ENCODE measurements at places on chromosomes 2 and 18.

- DNase-seq = no peak
Measured at GRCh38 chr2:13193075-13193474, 476.3 kb downstream of the TRIB2 start.

- no peak for DNase-seq
Measured at GRCh38 chr18:60570172-60570571, 197.6 kb upstream of the MC4R start.

DNA sequence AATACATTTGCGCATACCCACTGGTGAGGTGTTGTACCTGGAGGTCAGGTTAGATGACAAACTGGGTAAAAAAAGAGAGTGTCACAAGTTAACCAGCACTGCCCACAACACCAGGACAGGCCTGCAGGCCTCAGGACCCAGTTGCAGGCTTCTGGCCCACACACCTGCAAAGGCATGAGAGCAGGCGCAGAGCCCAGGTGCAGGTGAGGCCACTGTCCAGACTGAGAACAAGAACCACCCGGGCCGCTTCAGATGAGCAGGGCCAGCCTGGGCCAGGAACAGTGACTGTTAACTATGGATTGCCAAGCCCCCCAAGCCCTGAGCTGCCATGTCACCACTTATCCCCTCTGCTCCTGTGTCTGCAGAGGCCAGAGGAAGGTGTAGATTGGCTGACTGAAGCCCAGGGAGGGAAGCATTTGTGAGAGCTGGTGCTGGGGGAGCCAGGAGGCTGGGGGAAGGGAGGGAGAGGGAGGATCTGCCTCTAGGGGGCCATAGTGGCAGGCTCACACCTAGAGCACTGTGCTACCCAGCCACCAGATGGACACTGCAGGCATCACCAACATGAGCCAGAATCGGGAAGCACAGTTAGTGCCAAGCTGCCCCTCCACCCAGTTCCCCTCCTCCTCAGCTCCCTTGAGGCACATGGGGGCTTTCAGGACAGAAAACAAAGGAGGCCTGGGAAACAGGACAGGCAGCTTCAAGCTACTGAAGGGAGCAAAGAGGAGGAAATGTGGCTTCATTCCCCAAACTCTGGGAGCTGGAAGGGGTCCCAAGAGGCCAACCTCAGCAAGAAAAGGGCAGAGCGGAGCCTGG, 35.4 kb downstream of the SFXN5 start:
- no peak for DNase-seq

DNA sequence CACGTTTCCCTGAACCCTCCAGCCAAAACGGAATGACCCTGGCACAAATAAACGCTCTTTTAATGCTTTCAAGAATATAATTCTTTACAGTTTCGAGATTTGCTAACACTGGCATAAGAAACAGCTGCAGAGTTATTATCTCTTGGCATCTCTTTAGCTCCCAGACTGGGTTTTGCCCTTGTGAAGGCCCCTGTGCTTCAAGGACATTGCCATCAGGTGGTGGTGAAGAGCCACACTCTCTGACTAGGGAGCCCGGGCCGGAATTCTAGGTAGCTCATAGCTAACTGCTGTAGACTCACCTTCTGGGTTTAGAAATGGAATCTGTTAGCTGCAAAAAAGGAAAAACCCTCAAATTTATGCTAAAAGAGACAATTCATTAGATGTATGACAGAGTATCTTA, 13.3 kb upstream of the GALNT14 start:
- DNase-seq = no peak

- DNase-seq = no peak
Measured at GRCh38 chr18:61732854-61733253, 160.0 kb downstream of the RNF152 start.

DNA sequence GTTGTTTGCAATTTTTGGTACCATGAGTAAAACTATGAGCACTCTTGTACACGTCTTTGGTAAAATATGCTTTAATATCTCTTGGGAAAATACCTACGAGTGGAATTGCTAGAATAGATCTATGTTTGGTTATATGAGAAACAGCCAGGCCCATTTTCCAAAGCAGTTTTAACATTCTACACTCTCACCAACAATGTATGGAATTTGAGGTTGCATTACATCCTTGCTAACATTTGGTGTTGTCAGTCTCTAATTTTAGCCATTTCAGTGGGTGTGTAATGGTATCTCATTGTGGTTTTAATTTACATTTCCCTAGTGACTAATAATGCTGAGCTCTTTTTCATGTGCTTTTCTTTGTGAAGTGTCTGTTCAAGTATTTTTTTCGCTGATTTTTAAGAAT, 118.9 kb upstream of the TCF4 start:
- no peak for DNase-seq

DNA sequence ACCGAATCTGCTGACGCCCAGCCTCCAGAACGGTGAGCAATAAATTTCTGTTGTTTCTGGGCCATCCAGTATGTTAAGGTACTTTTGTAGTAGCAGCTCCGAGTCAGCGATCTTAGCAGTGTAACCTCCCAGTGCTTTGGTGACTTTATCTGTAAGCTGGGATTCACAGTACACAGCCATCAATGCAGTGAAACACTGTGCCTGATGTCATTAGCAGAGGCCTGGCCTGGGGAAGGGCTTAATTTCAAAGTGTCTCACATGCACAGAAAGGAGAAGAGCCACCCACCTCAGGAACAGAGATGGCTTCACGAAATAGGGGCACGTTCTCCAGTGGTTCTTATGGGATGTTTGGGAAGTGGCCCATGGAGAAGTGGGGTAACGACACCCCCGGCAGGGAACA, 281.2 kb downstream of the PHLPP1 start:
- DNase-seq = no peak

DNA sequence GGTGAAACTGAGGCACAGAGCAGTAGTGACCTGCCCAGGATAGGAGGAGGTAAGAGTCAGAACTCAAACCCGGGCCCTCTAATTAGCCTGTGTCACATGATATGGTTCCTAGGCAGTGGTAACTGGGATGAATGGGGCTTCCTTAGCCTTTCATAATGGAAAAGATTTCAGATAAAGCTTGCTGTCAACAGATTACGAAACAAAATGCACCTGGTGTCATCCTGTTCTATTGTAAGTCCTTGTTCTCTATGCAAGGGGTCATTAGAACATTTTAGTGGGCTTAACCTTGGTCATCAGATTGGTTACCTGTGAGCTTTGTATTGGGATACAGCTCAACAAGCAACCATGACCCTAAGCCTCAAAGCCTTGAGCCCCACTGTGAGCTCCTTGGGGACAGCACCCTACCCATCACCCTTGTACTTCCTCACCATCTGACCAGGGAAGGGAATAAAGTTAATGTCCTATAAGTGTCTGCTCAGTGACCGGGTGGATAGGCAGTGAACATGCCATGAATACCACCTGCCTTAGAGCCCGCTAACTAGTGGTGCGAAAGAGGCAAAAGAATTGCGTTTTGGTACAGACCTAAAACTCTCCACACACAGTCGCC, 70.3 kb upstream of the RMDN2 start:
- no peak for DNase-seq

DNA sequence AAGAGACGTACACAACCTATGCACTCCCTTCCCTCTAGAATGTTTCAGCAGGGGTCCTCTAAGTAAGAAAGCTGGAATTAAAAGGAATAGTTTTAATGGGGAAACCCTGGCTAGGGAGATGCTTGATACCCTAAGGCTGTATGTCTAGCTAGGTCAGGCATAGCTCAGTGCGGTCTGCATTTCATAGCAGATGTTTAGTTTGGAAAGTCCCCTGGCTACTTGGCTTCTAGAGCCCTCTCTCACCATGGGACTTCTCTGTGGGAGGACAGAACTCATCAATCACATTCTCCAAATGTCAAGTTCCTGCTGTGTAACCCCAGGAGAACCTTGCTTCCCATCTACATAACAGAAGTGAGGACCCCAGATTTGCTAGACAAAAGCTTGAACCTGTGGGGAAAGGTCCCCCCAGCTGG, 24.1 kb upstream of the ANXA4 start:
- DNase-seq = no peak

DNA sequence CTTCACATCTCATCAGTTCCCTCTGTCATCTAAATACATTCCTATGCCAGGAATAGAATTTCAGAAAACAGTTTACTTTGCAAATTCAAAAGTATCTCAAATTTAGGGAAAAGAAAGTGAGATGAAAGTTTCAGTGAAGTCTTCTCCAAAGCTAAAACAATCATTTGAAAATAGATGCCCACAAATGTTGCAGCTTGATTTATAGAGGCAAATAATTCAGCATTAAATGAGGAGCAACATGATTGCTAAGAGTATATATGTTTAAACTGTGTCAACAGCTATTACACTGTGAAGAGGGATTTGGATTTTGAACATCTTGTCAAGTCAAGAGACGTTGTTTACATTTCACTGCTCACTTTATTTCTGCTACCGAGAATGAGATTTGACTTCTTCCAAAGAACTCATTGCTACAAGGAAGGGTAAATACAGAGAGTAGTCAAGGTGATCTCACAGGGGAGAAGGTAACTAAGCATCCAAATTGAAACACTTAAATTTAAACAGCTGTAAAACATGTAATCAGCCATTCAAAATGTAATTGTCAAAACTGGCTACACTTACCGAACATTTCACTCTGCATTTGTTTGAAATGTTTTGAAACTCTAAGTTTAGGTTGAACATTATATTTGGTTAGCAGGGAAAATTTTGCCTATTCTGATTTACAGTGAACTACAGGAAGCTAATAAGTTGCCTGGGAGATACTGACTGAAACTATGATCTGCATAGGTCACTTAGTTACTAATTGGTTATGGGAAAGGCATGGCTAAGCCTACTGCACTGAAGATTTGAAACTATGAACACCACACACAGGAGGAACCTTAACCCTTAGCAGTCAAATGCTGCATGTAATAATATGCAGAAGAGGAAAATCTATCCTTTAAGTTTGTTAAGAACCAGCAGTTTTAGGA, 33.2 kb upstream of the GALNT3 start:
- no peak for DNase-seq

GRCh38 chr18:21315741-21316197, 73.7 kb downstream of the GREB1L start:
- DNase-seq = no peak

GRCh38 chr18:59612381-59612780, 84.8 kb downstream of the CCBE1 start:
- DNase-seq = no peak

- no peak for DNase-seq
Measured at GRCh38 chr18:3138274-3138975, 81.3 kb downstream of the MYOM1 start.

DNA sequence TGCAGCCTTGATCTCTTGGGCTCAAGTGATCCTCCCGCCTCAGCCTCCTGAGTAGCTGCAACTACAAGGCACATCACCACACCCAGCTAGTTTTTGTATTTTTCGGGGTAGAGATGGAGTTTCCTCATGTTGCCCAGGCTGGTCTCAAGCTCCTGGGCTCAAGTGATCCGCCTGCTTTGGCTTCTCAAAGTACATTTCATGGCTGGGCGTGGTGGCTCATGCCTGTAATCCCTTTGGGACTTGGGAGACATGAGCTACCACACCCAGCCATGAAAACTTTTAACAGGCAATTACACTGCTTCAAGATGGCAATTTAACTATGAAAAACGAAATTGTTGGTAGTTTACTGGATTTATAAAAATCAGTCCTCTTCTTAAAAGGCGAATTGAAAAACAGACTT, 69.7 kb downstream of the MEP1B start:
- DNase-seq = no peak

DNA sequence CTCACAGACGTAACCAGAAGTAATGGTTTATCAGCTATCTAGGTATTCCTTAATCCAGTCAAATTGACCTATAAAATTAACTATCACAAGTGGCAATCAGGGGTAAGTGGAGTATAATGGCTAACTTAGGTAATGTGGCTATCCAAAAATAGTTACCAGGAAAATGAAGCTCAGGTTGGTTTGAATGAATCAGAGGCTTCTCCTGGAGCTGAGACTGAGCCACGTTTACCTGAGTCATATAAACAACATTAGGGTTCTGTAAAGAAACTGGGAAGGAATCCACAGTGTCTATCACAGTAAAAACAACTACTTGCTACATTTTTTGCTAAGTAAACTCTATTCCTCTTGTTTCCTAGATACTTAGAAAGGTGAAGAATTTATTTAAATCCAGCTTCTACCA, 236.0 kb upstream of the SPHKAP start:
- DNase-seq = no peak

DNA sequence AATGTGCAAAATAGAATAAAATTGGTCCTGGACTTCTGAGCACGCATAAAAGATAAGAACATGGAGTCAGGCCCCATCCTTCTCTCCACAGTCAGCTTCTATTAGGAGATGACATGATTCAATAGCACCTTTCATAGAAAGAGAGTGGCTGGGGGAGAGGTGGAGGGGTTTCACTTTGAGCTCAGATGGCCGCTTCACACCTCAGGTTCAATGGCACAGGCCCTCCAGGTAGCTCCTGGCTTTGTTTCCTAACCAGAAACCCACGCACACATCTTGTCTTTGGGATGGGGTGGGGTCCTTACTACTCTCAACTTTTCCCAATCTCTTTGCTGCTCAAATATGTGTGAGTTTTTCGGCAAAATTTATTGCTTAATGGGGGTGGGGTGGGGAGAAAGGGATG, 332.3 kb downstream of the CLIP4 start:
- DNase-seq = no peak

DNA sequence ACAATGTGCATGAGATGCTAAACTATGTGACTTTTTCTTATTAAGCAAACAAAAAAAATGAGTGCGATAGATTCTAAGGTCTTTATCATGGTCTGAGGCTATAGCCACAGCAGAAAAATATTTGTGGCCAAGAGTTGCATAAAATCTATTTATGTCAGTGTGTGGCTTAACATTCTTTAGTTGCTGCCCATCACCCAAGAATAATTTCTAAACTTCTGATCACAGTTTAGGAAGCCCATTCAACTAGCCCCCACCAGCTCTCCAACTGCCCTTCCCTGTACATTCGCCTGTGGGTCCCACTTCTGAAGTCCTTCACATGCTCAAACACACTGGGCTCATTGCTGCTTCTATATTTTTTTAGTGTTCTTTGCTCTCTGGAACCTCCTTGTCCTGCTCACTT, 107.1 kb downstream of the CTNNA2 start:
- DNase-seq = no peak

GRCh38 chr2:186534406-186534805, 48.3 kb downstream of the ZC3H15 start:
- DNase-seq = no peak

DNA sequence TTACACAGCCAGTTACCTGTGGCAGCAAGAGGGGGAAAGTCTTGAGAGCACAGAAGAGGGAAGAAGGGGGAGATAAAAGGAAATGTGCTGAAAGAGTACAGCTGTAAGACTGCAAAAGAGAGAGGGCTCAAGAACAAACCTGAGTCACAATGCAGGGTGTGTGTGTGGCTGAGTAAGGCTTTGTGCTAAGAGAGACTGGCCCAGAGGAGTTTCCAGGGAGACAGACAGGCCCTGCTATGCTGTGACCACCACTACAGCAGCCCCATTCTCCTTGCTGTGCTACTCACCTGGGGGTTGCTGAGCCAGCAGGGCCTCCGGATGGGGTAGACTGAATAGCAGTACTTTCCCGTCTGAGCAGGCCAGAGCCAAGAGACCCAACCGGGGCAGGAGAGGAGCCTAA, 12.4 kb upstream of the MPV17 start:
- no peak for DNase-seq

GRCh38 chr2:72036173-72036545, 111.5 kb downstream of the CYP26B1 start:
- no peak for DNase-seq

GRCh38 chr2:223954401-223954800, 2.9 kb upstream of the MRPL44 start:
- DNase-seq = no peak

Data from activated naive CD8-positive, alpha-beta T cell treated with anti-CD3 and anti-CD28 coated beads, Interleukin-2, amount 50 U/mL, for 16 hours (primary cell).